Suppressor macrophage treated with lipopolysaccharide for 4 hours (primary cell): ENCODE measurements at places on chromosomes 16 and 17.
A peak's percentile ranks its signal among the peaks of the same experiment; 100 is the strongest.

DNA sequence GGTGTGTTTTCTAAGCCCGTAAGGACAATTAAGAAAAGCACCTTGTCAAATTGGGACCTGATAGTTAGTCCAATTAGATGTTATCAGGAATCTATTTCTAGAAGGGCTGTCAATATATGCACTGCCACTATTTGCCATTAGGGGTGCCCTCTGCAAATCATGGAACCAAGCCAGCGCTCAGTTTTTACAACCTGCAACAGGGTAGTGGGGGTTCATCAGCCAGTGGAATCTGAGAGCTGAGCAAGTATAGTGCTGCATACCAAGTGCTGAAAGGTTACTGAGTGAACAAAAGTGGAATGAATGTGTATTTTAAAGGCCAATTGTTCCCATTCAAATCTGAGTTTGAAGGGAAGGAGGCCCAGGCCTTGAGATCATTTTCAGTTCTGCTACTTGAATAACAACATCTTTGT, 10.4 kb downstream of the PRR11 start:
- peak; percentile 25 for DNase-seq

- peak; percentile 64 for DNase-seq
Observed at GRCh38 chr17:82281502-82282238, 8.2 kb upstream of the CSNK1D start.

DNA sequence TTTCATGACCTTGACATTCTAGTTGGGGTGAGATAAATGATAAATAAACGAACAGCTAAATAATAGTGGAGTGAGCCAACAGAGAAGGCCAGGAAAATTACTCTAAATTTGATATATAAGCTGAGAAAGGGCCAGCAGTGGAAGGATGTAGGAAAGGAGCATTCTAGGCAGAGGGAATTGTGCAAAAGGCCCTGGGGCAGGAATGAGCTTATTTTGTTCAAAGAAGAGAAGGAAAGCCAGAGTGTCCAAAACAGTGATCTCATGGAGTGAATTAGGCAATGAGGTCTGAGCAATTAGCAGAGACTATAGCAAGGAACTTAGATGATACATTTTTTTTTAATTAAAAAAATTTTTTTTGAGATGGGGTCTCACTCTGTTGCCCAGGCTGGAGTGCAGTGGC, 43.3 kb upstream of the CLEC19A start:
- no peak for DNase-seq

DNA sequence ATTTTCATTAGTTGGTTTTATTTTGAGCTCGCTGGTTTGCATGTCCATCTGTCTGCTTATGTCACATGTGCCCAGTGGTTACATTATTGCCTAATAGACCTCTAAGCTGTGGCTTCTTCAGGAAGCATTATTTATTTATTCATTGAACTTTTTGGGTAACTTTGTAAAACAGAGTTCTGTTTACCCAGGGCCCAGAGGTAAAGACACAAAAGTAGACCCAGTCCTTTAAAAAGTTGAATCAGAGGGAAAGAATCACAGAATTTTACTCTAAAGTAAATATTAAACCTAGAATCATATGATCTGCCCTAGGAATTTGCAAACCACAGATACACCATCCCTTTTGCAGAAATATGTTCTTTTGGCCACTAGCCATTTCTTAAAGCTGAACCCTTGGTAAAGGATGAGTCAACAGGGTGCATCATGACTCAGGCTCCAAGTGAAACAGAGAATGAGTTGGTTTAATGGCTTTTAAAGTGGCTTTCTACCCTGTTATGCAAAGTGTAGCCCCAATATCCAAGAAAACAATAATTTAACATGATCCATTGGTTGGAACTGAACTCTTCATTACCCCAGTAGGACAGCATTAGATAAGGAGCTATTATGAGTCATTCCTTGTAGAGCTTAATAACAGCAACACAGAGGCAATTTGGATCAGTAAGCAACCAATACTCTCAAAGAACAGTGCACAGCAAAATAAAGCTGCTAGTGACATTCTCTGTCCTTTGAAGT, 236.3 kb downstream of the KCNJ2 start:
- DNase-seq = peak; percentile 84

- DNase-seq = no peak
Observed at GRCh38 chr17:30191072-30191471, 44.4 kb downstream of the SLC6A4 start.

- DNase-seq = no peak
Observed at GRCh38 chr16:3948378-3948995, 68.0 kb upstream of the CREBBP start.

GRCh38 chr16:77295896-77296295, 96.7 kb downstream of the SYCE1L start:
- no peak for DNase-seq

- DNase-seq = peak; percentile 83
Observed at GRCh38 chr17:76014100-76014924, 12.8 kb downstream of the EVPL start.

GRCh38 chr17:44187131-44187899, 543 bp downstream of the TMUB2 start:
- DNase-seq = peak; percentile 50

- no peak for DNase-seq
Observed at GRCh38 chr16:53955221-53955875, 251.4 kb downstream of the FTO start.

GRCh38 chr17:70060415-70060814, 14.6 kb upstream of the KCNJ16 start:
- no peak for DNase-seq

DNA sequence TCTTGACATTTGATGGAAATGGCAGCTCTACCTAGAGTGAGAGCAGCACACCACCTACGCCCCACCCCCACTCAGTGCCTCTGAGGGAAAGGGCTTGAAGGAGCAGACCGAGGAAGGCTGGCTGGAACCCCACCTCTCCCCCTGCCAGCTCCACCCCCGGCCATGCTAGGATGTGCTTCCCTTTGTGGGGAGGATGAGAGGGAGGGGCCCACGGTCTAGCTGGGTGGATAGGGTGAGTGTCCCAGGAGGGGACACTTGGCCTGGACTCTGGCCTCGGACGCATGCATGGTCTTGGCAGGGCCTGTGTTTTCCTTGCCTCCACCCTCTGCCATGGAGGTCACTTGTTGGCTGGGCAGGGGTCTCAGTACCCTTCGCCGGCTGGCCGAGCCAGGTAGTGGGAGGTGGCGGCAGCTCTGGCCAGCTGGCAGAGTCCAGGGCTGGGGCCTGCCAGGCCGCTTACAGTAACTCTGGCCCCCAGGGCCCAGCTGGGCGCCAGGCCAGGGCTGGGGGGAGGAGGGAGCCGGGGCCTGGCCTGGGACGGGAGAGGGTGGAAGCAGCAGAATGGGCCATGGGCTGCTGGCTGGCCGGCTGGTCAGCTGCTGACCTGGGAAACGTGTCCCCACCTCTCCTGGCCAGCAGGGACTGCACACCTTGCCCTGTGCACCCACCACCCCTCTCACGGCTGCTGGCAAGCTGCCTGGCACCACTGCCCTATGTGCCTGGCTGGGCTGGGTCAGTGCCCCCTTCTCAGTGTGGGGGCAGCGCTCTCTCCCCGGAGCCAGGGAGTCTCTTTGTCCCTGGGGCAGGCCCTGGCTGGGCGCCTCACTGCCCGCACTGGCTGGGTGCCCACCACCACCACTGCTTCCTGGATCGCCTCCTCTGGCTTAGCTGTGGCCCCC, 23.0 kb downstream of the RARA start:
- no peak for DNase-seq

DNA sequence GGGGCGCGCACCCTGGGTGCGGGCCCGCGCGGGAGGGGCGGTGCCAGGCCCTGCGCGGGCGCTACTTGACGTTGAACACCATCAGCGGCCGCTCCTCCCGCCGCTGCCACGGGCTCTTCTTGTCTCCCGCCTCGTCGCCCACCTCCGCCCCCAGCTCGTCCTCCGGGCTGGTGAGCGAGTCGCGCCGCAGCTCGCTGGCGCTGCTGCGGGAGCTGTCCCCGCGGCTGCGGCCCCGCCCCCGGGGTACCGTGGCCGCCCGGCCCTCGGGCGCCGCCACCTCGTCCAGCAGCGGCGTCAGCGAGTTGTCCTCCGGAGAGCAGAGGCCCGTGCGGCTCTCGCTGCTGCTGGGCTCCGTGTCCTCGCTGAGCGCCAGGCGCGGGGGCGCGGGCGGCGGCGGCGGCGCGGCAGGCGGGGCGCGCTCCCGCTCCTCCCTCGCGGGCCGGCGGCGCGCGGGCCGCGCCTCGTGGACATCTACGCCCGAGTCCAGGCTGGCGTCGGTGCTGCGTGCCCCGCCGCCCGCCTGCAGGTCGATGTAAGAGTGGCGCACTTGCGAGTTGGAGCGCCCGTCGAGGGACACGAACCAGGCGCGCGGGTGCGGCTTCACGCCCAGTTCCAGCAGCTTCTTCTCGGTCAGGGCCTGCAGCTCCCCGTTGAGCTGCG, 8.7 kb downstream of the GRN start:
- DNase-seq = peak; percentile 41

DNA sequence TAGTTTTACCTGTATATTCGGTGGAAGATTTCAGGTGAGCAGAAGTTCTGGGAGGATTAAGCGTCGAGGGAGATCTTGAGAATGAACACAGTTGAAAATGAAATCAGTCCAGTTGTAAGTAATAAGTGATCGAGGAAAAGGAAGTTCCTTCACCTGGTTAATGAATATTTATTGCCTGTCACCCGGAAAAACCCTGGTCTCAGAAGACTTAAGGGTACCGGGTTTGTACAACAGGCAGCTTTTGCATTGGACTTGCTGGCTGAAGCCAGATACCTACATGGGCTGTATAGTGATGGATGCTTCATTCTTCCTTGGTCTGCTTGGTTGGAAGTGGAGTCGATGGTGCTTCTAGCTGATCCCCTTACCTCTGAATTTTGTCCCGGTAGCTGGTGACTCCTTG, 72.7 kb downstream of the PRKCA start:
- DNase-seq = no peak

- DNase-seq = no peak
Observed at GRCh38 chr16:25966172-25967097, 274.7 kb downstream of the HS3ST4 start.

DNA sequence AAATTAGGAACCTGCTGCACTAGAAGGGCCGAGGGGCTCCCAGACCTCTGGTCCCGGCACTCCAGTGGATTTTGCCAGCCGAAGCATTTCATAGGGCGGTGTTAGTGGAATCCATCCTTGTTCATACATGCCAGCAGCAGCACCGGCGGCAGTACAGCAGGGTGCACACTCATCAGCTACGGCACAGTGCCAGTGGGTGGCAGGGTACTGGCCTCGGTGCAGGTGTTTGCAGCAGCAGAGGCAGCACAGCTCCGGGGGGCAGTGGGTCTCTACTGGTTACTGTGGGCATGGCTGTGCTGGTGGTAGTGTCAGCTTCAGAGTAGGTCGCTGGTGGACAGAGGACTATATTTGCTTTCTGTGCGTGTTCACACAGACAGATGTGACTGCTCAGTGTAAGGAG, 985.7 kb downstream of the CDH8 start:
- no peak for DNase-seq

- DNase-seq = no peak
Observed at GRCh38 chr16:86525696-86526095, 15.4 kb downstream of the FOXF1 start.

DNA sequence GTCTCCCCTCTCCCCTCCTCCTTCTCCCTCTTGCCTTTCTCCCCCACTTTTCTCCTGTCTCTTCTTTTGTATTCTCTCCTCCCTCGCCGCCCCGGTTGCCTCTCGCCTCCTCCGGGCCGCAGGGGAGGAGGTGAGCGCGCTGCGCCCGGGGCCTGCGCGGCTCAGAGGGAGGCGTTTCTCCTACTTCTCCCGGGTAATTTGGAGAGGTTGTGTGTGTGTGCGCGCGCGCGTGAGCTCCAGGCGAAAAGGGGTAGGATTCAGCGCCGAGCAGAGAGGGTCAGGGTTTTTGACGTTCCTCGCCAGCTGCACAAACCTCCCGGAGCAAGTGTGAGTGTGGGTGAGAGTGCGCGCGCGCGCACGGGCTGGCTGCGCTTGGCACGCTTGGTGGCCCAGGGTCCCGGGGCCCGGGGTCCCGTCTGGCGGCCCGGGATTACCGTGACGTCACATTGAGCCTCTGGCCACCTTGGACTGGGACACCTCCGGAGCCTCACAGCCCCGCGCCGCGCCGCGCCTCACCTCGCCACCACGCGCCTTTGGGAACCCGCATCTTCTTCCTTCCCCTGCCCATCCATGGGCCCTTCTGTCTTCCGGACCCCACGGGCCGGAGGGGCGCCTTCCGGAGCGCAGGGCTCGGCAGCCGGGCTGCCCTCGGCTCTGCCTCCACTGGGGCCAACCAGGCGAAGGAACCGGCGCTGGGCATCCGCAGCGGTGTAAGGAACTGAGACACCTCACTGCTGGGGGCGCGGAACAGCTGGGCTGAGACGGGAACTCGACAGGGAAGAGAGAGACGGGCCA, 479 bp downstream of the IRX6 start:
- no peak for DNase-seq

DNA sequence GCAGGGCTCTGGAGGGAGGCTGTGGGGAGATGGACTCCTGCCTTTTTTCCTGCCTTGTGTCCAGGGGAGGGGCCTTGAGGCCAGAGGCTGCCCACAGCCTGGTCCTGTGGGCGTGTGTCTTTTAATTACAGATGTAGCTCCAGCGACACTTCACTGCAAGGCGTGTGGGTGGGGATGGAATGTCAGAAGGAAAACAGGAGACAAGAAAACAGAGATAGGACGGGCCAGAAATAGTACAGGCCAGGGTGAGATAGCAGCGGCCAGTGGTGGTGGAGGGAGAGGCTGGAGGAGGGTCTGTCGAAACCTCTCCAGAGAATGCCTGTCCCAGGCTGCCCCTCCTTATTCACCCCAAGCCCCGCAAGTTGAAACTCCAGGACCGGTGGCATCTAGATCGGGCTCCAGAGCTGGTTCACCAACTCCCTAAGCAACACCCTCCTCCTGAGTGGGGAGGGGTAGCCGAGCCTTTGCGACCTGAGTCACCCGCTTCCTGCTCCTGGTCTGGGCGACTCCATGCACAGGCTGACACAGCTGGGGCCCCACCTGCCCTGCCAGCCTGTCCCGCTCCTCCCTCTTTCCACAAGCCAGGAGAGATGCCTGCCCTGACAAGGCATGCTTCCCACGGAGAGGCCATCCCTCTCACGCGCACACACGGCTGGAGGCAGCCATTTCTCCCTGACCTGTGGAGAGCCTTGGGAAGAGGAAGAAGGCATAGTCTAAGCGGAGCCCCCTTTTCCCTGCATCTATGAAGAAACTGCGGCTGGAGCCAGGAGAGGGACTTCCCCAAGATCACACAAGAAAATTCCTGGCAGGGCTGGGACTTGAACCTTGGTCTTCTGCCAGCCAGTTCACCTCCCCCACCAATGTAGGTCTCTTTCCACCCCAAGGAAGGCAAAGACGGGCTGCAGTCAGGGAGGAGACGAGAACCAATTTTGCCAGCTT, 6.6 kb upstream of the JUP start:
- no peak for DNase-seq
